ENCODE measurements at places on chromosomes 13 and 19. TPM values are rescaled to one million over a fixed set of nuclear protein-coding genes. Genes with fewer than 3 reads are reported as not detected.

DNA sequence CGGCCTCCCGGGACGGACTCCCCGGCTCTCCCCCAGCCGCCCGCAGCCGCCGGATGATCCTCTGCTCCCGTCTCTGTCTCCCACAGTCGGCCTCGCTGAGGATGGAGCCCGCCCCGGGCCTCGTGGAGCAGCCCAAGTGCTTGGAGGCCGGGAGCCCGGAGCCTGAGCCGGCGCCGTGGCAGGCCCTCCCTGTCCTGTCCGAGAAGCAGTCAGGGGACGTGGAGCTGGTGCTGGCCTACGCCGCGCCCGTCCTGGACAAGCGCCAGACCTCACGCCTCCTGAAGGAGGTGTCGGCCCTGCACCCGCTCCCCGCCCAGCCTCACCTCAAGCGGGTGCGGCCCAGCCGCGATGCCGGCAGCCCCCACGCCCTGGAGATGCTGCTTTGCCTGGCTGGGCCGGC lies 6.8 kb downstream of the ADAT3 start:
- DNase-seq, result no peak
- no peak overlapping the region for H3K4me3 ChIP-seq
- peaks cover 35% of the 10 kb centered on the region for H3K4me1 ChIP-seq
- H3K27me3 ChIP-seq, result no peaks in the 10 kb centered on the region

GRCh38 chr13:91572944-91573598 lies 174.7 kb downstream of the GPC5 start:
- no peaks in the 10 kb centered on the region for H3K4me1 ChIP-seq
- H3K36me3 ChIP-seq, result no peaks in the 10 kb centered on the region
- H3K27ac ChIP-seq, result no peak overlapping the region
- H3K27me3 ChIP-seq, result no peaks in the 10 kb centered on the region

DNA sequence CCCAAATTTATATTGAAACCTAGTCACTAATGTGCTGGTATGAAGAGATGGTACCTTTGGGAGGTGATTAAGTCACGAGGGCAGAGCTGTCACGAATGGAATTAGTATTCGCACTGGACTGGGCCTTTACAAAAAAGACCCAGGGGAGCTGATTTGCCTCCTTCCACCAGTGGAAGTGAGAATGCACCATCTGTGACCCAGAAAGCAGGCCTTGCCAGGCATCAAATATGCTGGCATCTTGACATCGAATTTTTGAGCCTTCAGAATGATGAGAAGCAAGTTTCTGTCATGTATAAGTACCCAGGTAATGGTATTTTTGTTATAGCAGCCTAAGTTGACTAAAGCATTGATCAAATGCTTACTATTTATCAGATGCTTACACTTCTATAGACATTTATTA lies 373.6 kb downstream of the FGF14 start:
- H3K4me3 ChIP-seq, result no peak overlapping the region
- no peaks in the 10 kb centered on the region for H3K27me3 ChIP-seq
- no peak for DNase-seq

- H3K27ac ChIP-seq, result no peak overlapping the region
- no peaks in the 10 kb centered on the region for H3K27me3 ChIP-seq
- no peak for DNase-seq
- H3K36me3 ChIP-seq, result peaks cover 8% of the 10 kb centered on the region
- H3K4me1 ChIP-seq, result peaks cover 1% of the 10 kb centered on the region
Observed at GRCh38 chr13:100668408-100668807, 6.2 kb downstream of the TMTC4 start.

DNA sequence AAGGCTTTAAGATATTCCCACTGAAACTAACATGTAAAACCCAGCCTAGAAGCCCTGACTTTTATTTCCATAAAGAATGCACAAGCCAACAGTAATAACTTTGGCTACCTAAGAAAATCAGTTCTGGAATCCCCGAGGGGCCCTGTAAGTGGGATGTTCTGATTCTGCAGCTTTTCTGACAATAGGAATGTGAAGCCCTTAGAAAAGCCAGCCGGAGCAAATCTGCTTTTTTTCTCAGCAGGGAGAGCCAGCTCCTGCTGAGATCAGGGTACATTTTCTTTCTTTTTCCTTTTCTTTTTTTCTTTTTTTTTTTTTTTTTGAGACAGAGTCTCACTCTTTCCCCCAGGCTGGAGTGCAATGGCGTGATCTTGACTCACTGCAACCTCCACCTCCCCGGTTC lies 8.0 kb upstream of the GARRE1 start:
- no peak overlapping the region for H3K27ac ChIP-seq
- no peaks in the 10 kb centered on the region for H3K27me3 ChIP-seq
- no peak overlapping the region for H3K4me3 ChIP-seq
- DNase-seq, result no peak

- H3K4me3 ChIP-seq, result no peak overlapping the region
- peaks cover 7% of the 10 kb centered on the region for H3K4me1 ChIP-seq
- no peak for DNase-seq
- peaks cover 25% of the 10 kb centered on the region for H3K36me3 ChIP-seq
Observed at GRCh38 chr19:17210296-17210695, 4.9 kb upstream of the USE1 start.

Gene MARCHF2
- 20.5 TPM for polyA plus RNA-seq

Gene FXYD3
- 851 TPM for polyA plus RNA-seq

Gene ZNF208
- polyA plus RNA-seq, result 0.20 TPM

Gene LRRC63
- 0.02 TPM for polyA plus RNA-seq

Gene ZNF560
- polyA plus RNA-seq, result 0.19 TPM

Gene CEACAM4
- not detected for polyA plus RNA-seq
